ENCODE measurements at places on chromosomes 1 and 21.
A peak's percentile ranks its signal among the peaks of the same experiment; 100 is the strongest.

DNA sequence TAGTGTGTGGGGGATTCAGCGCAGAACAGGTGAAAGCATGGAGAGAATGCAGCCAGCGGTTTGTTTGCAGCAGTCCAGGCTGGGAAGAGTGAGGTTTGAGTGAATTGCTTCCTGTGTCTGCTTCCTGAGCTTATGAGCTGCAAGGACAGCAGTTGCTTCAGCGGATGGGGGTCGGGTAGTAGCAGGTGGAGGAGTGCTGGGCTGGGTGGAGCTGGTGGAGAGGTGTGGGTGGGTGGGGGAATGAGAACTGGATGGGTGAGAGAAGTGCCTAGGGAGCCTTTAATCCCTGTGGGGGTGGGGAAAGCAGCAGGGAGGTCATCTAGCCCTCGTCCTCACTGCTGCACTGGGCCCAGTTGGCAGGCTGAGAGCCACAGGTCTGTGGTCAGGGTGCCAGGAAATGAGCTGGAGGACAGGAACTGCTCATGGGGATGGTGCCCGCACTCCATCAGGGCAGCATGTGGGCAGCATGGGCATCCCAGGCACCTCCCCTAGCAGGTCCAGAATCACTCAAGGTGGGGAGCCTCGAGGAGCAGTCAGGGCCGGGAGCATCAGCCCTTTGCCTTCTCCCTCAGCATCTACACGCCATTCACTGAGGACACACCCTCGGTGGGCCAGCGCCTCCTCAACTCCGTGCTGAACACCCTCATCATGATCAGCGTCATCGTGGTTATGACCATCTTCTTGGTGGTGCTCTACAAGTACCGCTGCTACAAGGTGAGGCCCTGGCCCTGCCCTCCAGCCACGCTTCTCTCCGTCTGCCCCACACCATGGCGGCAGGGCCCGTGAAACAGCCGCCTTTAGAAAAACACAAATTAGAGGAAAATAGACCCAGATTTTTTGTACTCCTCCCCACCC, 14.8 kb downstream of the PSEN2 start:
- DNase-seq = no peak

DNA sequence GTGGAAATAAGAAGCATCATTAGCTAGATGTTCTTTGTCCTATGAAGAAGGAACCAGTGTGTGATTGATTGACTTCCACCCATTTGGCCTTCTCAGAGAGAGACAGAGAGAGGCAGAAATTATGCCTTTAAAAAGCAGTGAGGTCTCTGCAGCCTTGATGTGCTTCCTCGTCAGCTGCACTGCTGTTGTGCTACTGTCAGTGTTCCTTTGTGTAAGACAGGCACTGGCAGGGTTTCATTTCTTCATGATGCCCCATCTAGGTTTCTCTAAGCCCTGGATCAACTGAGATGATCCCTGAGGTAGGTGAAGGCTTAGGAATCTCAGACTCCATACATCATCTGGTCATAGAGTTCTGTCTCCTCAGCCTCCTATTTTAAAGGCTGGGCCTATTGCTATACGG, 34.9 kb downstream of the GPR3 start:
- DNase-seq = no peak

DNA sequence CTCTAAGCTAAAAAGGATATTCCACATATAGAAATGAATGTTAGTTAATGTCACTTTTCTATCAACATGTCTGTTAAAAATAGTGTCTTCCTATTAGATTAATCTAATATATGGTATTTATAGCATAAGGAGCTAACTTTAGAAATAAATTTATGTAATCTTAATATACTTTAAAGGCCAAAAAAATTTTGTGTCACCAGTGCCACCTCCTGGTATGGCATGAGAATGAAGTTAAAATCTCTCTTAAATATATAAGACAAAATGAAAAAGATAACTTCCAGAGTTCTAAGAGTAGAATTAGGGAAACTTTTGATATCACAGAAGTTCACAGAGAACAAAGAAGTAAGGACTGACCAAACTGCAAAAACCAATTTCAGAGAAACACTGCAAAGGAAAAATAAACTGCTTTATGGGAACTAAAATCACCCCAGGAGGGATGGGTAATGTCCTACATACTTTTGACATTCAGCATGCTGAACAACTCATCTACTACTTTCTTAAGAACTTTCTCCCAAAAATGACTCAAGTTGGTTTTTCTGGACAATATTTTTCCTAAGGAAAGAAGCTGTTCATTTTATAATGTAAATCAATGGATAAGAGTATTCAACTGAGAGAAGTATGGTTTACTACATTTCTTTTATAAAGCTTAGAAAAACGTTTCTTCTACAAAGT, 82.8 kb downstream of the TRIM33 start:
- DNase-seq = peak; percentile 27

DNA sequence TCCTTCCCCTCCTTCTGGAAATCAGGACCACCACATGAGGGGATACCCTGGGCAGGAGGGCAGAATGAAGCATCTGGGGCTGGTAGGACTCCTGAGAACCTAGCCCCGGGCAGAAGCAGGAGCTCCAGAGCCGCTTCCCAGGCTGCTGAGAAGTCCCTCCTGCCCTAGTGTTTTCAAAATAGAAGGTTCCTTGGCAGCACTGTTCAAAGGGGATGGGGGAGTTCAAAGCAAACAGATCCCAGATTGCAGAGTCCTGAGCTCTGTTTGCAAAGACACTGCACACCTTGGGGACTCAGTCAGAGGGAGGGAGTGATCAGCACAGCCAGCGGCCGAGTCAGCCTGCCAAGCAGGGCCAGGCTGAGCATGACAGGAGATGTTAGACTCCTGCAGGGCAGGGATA, 177.8 kb downstream of the PTPRU start:
- DNase-seq = no peak

- DNase-seq = no peak
These were observed 82.1 kb downstream of the NENF start for GRCh38 chr1:212514782-212515181.

DNA sequence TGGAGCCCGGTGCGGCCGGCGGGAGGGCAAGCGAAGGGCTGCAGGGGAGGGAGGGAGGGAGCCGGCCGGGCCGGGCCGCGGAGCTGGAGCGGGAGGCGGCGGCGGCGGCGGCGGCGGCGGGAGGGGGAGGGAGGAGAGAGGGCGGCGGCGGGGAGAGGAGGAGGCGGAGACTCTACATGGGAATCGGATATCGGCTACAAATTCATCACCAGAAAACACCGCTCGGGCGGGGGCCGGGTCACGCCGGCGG, at the start of gene AKT3:
AKT3 (minus strand) TSS at position 42 of the 250 bp plus-strand sequence. CDS start 7,073 bp downstream, outside the sequence.
- peak; percentile 40 for DNase-seq

DNA sequence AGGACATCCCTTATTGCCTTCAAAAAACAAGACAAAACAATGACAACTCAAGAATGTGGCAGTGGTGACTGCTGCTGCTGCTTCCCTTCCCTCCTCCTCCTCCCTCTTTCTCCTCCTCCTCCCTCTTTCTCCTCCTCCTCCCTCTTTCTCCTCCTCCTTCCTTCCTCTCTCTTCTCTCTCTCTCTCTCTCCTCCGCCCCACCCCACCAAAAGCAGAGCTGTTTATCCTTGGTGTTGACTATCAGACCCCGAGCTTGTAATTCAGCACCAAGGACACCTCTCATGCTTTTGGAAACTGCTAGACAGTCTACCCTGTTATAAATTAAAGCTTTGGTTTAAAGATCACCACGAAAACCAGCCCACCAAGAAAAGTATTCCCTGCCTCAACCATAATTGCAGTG, 72.4 kb upstream of the IFNAR2 start:
- no peak for DNase-seq

DNA sequence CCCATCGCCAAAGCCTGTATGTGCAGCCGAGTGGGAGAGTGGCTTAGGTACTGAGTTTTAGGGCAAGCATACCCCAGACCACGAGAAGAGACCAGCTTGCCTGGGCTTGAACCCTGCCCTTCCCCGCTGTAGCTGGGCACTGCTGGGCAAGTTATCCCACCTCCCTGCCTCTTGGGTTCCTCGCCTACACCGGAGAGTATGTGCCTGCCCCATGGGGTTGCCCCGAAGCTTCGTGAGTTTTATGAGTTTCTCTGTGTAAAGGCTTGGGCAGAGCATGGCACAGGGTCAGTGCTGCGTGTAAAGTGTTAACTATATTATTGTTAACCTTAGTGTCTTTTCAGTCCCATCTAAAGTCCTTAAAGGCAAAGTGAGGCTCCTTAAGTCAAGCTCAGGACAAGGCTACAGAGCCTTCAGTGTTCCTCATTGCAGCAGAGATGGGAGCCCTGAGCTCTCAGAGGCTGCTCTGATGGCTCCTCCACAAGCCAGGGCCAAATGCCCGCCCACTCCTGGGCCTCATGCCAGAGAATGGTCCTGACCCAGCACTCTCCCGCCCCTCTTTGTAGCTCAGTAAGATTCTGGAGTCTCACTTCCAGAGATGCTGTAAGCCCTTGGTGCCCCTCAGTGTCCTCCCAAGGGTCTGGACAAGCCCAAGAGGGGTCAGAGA, 37.0 kb upstream of the KCNA10 start:
- DNase-seq = no peak

DNA sequence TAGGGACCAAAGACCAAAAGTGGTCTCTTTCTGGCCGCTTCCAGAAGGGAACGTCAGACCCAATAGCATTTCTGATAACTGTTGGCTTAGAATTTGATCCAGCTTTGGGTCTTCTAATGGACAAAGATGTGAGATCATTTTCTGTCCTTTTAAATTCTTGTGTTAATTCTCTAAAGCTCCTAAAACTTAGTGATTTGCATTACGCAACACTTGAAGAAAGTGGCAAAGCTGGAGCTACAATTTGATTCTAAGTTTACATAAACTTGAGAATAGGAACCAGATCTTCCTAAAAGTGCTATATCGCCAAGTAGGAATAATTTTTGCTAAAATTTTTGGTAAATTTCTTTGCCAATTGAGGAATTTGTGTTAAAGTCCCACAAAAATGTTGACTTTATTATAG, 21.6 kb upstream of the PLA2G4A start:
- DNase-seq = no peak

- no peak for DNase-seq
These were observed 488.6 kb upstream of the RGS18 start for GRCh38 chr1:191669629-191670028.

GRCh38 chr1:17837233-17838030, 82.3 kb downstream of the ACTL8 start:
- DNase-seq = no peak

- DNase-seq = no peak
These were observed 17.2 kb downstream of the PKN2 start for GRCh38 chr1:88701275-88701674.

GRCh38 chr21:31543191-31543590, 116.3 kb upstream of the SOD1 start:
- no peak for DNase-seq

- DNase-seq = no peak
These were observed 99.9 kb downstream of the C1orf94 start for GRCh38 chr1:34276606-34277005.

DNA sequence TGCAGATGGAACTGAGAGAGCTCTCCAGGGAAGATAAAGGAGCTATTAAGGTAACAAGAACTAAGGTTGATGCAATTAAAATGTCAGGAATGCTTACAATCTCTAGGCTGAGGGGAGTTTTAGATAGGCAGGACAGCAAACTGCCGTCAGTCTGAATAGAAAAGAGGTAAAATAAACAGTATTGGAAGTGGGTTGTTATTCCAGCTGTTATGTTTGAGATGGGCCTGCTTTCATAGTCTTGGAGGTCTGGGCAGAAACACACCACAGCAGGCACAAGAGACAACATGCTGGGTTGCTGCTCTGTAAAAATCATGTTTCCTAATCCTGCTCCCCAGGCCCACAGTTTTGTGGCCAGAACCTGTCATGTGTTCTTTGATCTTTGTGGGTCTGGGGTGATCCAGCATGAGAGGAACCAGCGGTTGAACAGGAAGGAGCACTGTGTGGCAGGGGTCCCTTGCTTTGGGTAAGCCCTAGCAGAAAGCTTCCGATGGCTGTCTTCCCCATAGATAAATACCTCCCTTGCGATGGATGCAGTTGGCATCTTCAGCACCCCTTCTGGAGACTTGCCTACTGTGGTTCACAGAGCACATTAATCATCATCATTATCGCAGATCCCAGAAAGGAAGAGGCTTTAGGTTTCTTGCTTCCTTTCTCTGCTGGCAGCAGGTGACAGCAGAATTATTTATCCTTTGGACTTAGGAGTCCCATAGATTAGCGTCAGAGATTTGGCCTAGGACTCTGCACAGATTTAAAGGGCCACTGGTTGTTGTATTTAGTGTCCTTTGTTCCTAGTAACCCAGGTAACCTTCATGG, 97.1 kb downstream of the AK5 start:
- no peak for DNase-seq

- DNase-seq = no peak
These were observed 543.3 kb downstream of the DPYD start for GRCh38 chr1:97377432-97378034.

GRCh38 chr1:245173446-245174211, 18.8 kb downstream of the KIF26B start:
- DNase-seq = no peak

DNA sequence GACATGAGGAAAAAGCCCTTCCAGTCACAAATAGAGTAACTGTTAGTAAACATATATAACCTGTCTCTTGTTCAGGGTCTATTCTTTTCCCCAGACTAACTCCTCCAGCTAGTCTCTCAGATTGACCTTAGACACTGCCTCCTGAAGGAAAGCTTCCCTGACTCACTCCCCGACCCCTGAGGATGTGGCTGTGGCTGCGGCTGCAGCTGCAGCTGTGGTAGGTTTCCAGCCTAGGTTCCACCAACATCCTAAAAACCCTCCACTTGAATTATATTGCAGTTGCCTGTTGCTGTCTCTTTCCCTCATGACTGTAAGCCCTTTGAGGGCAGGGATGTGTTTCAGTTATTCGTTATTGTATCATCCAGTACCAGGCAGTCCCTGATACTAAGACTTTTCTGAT, 132.9 kb upstream of the C1orf21 start:
- no peak for DNase-seq

DNA sequence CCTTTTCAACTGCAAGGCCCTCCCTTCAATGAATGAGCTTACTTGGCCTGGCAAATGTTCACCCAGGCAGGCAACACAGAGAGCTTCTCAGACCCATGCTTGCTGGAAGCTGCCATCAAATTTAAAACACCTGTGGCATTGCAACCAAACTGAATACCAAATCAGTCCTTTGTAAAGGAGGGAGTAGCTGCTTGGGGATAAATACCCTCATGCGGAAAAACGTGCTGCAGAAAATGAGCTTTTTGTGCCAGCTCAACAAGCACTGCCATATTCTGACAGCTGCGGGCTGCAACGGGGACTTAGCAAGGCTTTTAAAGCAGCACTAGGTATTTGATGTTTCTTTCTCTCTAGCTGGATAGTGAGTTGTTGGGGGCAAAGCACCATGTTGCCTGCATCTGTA, 119.7 kb downstream of the PLPPR4 start:
- no peak for DNase-seq

GRCh38 chr1:166261511-166261910, 94.7 kb upstream of the FAM78B start:
- DNase-seq = no peak

- DNase-seq = no peak
These were observed 766 bp upstream of the SLC44A3 start for GRCh38 chr1:94819238-94819944.

DNA sequence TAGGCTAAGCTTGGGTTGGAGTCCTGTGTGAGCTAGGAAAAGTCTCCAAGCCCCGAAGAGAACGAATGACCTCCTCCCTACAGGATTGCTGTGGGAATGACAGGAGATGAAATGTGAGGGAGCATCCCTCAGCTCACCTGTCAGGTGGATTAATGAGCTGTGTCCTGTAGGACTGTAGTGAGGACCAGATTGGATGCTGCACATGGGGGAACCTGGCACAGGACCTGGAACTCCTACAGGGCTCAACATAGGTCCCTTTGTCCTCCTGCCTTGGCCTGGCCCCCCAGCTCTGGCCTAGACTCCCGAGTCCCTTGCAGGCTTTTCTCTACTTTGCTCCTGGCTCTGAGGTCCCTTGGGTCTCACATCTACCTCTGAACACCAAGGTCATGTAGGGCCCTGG, 155.7 kb downstream of the PTPRU start:
- no peak for DNase-seq

GRCh38 chr1:159121526-159121925, 45.0 kb upstream of the AIM2 start:
- no peak for DNase-seq
